CD4-positive, alpha-beta memory T cell (primary cell): ENCODE measurements at places on chromosomes 7 and 10.

- DNase-seq: no peak
Measured at GRCh38 chr10:98224996-98225395, 43.0 kb downstream of the LOXL4 start.

GRCh38 chr7:28081016-28081415, 99.6 kb downstream of the JAZF1 start:
- DNase-seq: no peak

DNA sequence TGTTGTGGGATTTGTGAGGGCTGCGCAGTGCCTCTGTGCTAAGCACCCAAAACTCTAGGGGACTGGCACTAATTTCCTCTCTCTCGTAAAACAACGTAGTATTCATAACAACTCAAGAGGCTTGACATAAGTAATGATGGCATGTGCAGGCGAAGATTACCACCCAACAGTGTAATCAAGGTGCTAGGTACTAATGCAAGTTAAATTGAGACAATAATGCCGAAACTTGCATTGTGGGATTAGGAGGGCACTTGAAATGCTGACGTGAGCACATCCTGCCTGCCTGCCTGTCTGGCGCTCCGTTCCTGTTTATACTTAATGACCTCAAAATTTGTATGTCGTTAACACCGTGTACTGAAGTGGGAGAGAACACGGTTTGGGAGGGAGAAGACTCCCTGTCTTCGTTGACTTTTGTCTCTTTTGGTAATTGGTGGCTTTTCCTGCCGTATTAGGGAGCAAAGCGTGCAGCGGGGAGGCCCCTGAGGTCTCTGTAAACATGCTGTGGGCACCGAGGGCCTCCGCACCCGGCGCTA, 139.0 kb downstream of the MGMT start:
- DNase-seq: no peak

DNA sequence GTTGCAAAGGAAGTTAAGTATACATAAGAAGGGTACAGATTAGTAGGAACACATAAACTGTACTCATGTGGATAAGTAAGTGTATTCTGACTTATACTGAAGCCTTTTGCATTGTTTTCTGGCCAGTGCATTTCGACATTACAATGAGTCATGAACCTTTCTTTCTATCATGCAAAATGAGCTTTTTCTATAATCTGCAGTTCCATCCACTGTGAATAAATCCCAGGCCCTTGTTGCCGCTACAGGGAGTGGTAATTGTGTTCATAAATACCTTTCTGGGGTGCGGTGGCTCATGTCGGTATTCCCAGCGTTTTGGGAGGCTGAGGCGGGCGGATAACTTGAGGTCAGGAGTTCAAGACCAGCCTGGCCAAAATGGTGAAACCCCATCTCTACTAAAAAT, 858.3 kb downstream of the GRM8 start:
- no peak for DNase-seq

DNA sequence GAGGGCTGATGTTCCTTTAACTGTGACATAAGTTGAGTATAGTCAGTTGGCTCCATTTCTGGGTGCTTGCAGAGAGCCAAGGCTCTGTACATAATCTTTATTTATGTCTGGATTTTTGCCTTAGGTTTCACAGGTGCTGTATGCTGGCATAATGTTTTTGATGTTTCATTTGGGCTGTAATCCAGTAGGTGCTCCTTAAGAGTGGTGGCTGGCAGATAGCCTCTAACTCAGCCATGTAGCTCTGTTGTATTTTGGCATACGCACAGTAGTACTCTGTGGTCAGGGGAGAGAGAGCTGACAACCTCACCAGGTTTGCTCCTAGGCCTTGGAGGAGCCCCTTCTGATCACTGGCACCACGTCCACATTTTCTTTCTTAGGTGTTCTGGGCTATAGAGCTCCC, 61.1 kb downstream of the RNF133 start:
- no peak for DNase-seq

DNA sequence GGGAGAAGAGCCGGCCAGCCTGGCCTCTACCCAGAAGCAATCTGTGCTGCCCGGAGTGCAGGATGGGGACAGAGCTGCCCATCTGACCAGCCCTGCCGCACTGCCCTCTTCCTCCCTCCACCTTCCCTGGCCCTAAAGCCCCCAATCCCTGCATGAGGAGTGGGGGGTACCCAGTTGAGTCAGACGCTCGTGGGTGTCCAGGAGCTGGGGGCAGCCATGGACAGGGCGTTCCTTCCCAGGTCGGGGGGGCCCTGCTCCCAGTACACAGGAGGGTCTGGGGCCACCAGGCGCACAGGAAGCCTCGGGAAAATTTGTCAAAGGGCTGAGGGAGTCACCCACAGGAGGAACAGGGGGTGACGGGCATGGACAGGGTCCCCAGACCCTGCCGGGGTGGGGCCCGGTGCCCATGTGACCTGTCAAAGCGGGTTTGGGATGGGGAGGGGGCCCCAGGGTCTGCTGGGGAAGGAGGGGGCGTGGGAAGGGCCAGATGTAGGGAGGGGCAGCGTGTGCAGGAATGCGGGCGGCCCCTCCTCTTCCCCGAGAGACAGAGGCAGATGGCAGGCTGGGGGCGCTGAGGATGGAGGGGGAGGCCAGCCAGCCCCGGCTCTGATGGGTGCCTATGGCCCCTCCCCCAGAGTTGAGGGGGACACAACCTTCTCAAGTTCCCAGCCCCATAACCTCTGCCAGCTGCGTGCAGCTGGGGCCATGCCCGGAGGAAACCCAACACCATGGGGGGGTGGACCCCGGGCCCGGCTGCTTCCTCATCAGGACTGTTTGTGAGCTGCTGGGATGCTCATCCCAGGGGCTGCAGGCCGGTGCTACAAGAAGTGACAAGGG, 21.5 kb upstream of the GRIFIN start:
- no peak for DNase-seq

- DNase-seq: no peak
Measured at GRCh38 chr7:147400925-147401324, 1189.6 kb upstream of the C7orf33 start.

DNA sequence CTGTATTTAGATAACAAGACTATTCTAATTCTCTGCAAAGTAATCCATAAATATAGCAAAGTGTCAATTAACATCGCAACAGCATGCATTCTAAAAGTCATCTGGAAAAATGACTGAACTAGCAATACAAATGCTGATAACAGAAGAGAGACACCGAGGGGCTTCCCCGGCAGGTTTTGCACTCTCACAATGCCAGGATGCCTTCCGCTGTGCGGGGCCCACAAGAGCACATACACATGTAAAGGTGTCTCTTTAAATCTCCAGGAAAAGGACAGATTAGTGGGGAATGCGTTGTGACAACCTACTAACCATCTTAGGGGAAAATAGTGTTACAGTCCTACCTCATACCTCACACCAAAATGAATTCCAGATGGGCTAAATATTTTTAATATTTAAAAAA, 86.9 kb downstream of the CXCL12 start:
- DNase-seq: no peak

DNA sequence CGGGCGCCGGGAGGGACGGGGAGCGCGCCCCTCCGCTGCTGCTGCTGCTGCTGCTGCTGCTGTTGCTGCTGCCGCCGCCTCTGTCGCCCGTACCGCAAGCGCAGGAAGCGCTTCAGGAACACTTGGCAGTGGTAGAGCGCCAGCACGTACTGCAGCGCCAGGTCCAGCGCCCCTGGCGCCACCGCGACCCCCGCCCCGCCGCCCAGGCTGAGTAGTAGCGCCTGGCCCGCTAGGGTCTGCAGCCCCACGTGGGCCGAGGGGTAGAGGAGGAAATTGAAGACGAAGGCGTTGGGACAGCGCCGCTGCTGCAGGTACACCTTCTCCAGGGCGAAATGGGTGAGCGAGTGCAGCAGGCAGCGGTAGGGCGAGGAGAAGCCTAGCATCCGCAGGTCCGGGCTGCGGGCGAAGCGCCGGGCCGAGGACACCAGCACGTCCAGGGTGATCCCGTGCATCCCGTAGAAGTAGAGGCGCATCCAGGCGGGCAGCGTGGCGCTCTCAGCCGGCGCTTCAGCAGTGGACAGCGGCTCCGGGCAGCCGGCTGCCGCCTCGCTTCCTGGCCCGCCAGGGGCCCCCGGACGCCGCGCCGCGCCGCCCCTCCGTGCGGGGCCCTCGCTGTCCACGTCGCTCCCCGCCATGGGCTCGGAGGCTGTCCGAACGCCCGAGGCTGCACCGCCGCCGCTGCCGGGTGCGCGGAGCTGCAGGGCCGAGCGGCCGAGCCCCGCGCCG, at the start of gene TMEM229A:
TMEM229A (minus strand) TSS at position 699 of the 726 bp plus-strand sequence; CDS start at position 635, 64 bp downstream.
- no peak for DNase-seq

DNA sequence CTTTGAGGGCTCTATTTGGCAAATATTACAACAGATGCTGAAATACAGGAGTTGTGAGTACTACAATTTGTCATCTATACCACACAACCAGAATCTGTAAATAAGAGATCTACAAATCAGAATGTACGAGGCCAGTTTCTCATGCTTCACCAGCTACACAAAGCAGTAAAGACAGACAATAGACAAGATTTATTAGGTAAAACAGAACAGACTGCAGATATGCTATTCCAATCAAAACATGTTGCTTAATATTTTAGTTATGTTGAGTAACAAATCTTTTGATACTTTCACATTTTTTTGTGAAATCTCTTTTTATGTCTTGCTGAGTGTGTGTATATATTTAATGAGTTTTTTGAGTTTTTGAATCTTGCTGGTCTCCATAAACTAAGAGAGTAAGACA, 109.1 kb downstream of the CHCHD3 start:
- DNase-seq: no peak

GRCh38 chr10:86511027-86511865, 10.3 kb downstream of the WAPL start:
- no peak for DNase-seq

DNA sequence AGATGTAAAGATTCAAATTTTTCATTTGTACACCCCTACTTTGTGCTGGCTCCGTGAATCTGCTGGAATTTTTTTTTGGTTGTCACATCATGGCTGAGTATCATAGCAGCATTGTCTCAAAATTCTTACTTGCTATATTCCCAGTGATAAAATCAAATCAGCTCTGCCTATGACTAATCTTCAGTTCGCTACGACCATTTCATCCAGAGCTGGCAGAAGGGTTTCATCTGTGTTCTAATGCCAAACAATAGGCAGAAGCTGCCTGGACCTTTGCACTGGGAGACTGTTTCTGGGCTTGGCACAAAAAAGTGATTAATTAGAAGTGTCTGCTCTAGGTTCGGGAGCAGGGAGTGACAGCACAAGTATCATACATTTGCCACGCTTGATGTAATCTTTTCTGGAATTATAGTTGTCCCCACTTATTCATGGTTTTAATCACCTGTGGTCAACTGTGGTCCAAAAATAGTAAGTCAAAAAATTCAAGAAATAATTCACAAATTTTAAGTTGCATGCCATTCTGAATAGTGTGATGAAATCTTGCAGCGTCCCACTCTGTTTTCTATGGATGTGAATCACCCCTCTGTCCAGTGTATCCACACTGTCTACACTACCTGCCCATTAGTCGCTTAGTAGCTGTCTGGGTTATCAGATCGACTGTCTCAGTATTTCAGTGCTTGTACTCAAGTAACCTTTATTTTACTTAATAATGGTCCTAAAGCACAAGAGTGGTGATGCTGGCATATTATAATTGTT, 120.5 kb upstream of the IMMP2L start:
- DNase-seq: no peak

DNA sequence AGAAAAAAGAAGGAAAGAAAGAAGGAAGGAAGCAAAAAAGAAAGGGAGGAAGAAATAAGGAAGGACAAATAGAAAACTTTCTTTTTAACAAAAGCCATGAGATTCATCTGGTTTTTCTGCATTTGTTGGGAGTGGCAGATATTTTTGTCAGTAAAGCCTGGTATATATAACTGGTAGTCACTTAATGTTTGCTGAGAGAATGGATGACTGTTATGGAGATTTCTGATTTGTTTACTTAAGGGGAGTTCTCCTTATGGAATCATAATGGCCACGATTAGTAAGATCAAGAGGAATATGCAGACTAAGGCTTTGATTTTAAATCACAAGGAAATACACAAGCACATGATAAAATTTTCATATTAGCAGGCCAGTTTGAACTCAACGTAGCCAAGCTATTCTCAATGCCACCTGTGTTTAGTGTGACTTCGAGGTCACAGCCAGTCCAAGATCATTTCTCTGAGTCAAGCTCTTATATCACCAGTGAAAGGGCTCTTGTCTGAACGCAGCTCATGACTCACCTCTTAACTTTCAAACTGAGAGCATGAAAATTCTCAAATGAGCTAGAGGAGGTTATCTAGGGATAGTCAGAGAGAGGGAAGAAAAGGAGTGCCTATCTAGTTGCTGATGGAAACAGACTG, 445.1 kb upstream of the ZMIZ1 start:
- DNase-seq: no peak

DNA sequence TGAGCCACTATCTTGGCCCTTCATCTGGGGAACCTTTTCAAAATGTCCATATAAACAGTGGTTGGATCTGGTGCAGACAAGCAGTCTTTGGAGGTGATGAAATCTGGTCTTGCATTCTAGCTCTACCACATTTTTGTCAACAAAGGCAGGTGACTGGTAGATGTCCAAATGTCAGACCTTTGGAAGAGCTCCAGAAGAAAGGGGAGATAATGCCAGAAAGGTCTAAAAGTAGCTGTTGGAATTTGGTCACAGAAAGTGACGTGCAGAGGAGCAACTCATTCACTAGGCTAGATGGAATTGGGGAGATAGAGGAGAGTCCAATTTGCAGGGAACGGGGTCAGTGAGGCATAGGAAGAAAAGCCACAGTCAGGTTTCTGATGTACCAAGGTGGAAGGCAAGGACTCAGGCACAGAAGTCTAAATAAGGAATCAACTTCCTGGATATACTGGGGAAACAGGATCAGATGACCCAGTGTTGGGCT, 36.4 kb upstream of the WAC start:
- DNase-seq: no peak

GRCh38 chr7:44634839-44635591, 28.6 kb downstream of the OGDH start:
- DNase-seq: peak; percentile 58

GRCh38 chr7:29296421-29296820, 101.8 kb downstream of the CHN2 start:
- no peak for DNase-seq

GRCh38 chr10:131032329-131033165, 279.0 kb downstream of the TCERG1L start:
- DNase-seq: no peak

- peak; percentile 31 for DNase-seq
Measured at GRCh38 chr7:1899951-1900762, 230.1 kb downstream of the ELFN1 start.

DNA sequence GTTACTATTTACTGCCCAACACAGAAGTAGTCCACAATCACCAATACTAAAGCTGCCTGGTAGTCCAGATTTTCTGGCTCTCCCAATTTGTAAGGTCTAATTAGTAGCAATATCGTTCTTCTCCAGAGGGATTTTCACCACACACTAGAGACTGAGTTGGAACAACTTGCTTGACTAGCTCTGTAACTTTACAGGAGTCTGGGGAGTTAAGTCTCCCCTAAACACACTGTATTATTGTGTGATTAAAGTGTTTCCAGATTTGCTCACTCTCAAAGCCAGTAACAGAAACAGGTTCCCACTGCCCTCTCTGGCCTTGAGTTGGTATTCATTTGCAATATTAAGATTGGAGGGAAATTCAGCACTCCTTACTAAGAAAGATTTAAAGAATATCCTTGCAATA, 1175.7 kb downstream of the SORCS1 start:
- DNase-seq: no peak
